ENCODE measurements at places on chromosomes 16 and 17.

- no peak for DNase-seq
These were observed 1.1 kb downstream of the ZCCHC14 start for GRCh38 chr16:87491522-87492290.

- DNase-seq, result no peak
These were observed 276.9 kb downstream of the IRF8 start for GRCh38 chr16:86175816-86176215.

GRCh38 chr17:1905190-1905913, 75.5 kb downstream of the RPA1 start:
- DNase-seq, result no peak

DNA sequence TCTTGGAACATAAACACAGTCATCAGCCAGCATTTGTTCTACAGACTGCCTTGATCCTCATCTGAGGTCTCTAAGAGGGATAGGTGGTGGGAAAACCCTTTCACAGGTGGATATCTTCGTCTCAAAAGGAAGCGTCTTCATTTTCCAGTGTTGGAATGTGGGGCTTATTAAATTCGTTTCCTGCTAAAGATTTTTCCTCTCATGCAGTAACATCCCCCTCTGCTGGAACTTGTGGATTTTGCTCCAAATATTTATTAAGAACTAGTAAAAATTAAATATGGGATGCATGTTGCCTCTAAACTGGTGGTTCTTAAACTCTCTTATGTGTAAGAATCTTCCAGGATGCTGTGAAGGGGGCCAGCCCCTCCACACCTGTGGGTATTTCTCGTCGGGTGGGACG, 20.1 kb upstream of the MLYCD start:
- peak; percentile 38 for DNase-seq

- peak; percentile 80 for DNase-seq
These were observed at the start of gene TUBG2 for GRCh38 chr17:42659079-42659931. Gene TUBG2, plus strand, starts transcription at chr17:42659284. Its CDS starts 220 bp downstream, at chr17:42659504.

DNA sequence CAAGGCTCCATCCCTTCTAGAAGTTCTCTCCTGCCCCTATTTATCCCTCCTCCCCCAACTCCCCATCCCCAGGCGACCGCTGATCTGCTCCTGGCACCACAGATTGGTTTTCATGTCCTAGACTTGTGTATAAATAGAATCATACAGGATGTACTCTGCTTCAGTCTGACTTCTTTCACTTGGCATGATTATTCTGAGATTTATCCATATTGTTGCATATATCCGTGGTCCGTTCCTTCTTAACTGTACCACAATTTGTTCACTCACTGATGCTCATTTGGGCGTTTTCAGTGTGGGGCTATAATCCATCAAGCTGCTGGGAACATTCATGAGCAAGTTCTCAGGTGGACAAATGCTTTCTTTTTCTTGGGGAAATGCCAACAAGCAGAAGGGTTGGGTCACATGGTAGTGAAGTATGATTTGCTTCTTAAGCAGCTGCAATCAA, 23.9 kb downstream of the PITPNM3 start:
- DNase-seq, result no peak

GRCh38 chr17:64133546-64134215, 3.7 kb upstream of the ERN1 start:
- peak; percentile 54 for DNase-seq

DNA sequence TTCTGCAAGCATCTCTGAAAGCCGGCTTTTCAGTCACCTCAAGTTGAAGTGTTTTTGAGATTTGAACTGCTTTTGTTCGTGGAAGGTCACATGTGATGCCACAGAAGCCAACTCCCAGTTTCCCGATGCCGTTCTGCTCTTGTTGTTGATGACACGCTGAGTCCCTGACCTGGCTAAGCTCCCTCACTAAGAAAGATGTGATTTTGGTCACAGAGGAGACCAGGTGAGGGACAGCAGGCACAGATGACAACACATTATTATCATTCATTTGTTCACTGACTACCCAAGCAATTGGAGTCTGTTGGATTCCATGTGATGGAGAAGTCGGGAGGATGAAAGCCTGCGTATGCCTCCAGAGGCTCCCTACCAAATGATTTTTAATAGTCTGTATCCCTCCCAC, 822.4 kb upstream of the RBFOX1 start:
- DNase-seq, result no peak

DNA sequence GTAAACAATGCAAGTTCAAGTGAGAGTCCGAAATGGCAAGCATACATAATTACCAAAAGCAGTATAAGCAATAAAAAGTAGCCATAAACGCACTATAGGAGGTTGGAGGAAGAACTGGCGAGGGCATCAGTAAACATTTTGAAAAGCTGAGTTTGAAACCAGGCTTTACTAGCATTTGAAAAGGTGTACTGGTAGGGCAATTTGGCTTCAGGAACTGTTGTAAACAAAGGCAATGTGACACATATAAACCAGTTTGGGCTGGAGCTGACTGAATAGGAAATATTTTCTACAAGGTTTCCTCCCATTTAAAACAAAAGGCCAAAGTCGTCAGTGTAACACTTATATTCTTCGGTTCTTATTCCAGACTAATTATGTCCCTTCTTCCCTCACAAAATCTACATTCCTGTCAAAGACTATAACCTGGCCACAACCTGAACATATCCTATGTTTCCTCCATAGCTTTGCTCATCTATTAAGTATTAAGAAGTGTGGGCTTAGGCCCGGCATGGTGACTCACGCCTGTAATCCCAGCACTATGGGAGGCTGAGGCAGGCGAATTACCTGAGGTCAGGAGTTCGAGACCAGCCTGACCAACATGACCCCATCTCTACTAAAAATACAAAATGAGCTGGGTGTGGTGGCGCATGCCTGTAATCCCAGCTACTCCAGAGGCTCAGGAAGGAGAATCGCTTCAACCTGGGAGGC, 7.8 kb downstream of the CBX1 start:
- no peak for DNase-seq

GRCh38 chr16:63880948-63881347, 1240.9 kb downstream of the CDH11 start:
- no peak for DNase-seq

DNA sequence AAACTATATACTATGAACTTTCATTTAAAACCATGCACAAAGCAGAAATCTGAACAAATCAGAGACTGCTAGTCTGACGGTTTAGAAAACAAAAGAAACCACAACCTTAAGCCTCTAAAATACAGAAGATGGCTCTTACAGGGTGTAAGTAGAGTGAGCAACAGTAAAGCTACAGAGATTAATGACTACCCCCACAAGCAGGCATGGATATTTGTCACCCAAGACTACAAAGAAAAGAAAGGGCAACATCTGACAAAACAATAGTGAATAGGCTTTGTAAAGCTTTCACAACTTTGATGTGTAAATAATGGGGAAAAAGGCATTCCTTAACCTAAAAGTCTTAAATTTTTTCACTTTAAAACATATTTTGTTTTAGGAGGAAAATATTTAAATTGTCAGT, 75.0 kb downstream of the SPAG9 start:
- no peak for DNase-seq
